ENCODE measurements at places on chromosomes 11 and 22.

DNA sequence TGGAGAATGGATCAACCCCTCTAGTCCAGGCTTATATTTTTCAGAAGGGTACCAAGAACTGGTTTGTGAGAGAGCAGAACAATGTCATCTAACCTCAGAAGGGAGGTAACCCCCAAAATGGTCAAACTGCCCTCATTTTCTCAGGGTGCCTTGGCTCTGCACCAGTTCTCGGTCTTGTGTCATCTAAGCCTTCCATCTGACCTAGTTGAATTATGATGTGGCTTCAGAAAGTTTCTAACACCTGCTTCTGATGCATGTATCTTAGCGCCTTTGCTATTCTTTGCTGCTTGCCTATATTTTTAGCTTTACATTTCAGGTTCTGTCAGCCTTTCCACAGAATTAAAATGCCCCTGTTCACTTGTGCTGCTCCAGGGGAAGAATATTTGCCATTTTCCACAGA is 91.7 kb upstream of the E2F8 start:
- no peak for DNase-seq

- DNase-seq: no peak
Observed at GRCh38 chr11:131824771-131825170, 454.4 kb downstream of the NTM start.

DNA sequence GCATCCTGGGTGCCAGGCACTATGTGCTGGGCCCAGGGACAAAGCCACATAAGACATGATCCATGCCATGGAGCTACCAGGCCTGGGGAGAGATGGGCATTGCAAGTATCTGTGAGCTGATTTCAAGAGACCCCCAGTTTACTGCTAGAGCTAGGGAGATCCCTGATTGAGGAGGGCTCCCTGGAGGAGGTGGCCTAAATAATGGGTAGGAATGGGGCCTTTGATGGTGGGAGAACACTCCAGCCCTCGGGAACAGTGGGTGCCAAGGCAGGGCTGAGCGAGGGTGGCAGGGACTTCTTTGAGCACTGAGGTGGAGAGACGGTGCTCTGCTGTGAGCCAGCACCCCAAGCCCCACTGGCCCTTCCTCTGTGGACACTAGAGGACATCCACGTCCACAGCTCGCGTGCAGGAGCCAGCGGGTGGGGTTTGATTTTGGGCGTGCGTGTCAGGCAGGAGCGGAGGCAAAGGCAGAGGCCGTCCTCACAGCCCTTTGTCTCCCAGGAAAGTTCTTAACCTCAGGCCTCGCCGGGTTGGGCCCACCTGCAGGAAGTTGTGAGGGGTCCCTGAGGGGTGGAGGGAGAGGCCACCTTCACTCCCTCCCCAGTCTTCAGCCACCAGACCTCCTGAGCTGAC is 52.9 kb upstream of the PPARA start:
- no peak for DNase-seq

DNA sequence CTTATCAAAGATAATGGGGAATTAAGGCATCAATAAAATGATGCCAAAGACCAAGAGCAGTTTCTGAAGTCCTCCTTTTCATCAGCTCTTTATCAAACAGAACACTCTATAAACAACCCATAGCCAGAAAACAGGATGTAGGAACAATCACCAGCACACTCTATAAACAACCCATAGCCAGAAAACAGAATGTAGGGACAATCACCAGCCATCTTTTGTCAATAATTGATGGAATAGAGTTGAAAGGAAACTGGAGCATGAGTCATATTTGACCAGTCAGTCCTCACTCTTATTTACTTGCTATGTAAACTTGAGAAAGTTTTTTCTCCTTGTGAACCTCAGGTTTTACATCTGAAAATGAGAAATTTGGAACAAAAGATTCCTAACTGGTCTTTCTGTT is 10.0 kb downstream of the MS4A2 start:
- DNase-seq: no peak

- DNase-seq: no peak
Observed at GRCh38 chr11:9206496-9206895, 58.7 kb downstream of the DENND5A start.

GRCh38 chr11:97158243-97158642 is 768.4 kb downstream of the JRKL start:
- no peak for DNase-seq

GRCh38 chr22:31291481-31292235 is 630 bp downstream of the PIK3IP1 start:
- no peak for DNase-seq

DNA sequence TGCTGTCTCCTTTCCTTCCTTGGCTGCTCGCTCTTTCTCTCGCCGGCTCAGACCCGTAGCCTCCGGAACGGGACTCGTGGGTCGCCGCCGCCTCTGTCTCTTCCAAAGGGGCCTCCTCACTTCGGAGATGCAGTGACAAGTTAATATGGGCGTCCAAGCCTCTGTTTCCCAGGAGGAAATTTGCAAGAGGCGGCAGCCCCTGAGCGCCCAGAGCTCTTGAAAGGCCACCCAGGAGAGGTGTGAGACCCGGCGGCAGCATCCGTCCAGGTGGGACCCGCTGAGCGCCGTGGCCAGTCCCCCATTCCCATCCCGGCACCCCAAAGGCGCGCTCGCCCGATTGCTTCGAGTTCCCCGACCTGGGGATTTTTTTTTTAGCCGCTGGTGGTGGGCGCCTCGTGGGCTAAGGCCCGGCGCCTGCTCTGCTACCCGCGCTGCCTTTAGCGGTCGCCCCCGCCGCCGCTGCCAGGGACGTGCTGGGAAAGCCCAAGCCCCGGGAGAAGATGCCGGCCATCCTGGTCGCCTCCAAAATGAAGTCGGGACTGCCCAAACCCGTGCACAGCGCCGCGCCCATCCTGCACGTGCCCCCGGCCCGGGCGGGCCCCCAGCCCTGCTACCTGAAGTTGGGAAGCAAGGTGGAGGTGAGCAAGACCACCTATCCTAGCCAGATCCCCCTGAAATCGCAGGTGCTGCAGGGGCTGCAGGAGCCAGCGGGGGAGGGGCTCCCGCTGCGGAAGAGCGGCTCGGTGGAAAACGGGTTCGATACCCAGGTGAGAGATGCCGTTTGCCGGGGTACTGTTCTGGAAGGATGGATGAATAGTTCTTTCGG is 772 bp downstream of the NAV2 start:
- DNase-seq: no peak

GRCh38 chr11:80819271-80819670 is 1378.4 kb upstream of the TENM4 start:
- DNase-seq: no peak

- no peak for DNase-seq
Observed at GRCh38 chr11:103317118-103317517, 207.9 kb downstream of the DYNC2H1 start.

DNA sequence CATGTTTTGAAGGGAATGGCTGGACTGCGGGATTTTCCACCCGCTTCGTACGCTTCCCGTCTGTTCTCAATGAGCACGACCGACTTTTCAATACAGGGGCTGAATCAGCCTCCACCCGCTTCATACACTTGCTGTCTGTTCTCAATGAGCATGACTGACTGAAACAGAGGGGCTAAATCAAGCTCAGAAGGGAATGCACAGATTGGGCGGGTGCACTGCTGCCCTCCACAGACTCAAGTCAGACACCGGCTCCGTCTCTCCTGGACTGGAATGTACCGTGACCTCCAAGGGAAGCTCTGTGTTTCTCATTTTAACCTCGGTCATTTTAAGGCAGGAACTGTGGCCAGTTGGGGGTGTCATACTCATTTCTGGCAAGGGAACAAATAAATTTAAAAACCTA is 48.5 kb downstream of the BRD1 start:
- DNase-seq: no peak

GRCh38 chr11:114309517-114309916 is 13.3 kb downstream of the NNMT start:
- DNase-seq: no peak

DNA sequence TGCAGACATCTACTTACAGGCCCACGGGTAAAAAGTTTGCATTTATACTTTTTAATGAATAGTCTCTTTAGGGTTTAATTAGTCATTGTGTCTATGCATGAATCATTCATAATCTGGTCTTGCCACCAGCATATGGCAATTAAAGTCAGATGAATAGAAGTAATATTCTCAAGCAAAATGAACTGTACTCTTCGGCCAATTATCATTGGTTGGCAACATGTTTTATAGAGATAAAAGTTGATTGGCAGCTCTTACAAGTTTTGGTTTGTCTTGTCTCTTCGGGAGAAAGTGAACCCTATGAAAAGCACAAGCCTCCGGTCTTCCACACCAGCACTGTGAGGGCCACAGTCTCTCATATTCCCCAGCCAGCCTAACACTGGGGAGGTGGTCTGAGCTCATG is 97.8 kb downstream of the OSBP2 start:
- DNase-seq: no peak

GRCh38 chr11:101390539-101390938 is 193.3 kb downstream of the TRPC6 start:
- DNase-seq: no peak

- no peak for DNase-seq
Observed at GRCh38 chr11:120780239-120780638, 243.7 kb upstream of the TBCEL start.

GRCh38 chr11:110317516-110317932 is 21.1 kb upstream of the RDX start:
- DNase-seq: no peak

DNA sequence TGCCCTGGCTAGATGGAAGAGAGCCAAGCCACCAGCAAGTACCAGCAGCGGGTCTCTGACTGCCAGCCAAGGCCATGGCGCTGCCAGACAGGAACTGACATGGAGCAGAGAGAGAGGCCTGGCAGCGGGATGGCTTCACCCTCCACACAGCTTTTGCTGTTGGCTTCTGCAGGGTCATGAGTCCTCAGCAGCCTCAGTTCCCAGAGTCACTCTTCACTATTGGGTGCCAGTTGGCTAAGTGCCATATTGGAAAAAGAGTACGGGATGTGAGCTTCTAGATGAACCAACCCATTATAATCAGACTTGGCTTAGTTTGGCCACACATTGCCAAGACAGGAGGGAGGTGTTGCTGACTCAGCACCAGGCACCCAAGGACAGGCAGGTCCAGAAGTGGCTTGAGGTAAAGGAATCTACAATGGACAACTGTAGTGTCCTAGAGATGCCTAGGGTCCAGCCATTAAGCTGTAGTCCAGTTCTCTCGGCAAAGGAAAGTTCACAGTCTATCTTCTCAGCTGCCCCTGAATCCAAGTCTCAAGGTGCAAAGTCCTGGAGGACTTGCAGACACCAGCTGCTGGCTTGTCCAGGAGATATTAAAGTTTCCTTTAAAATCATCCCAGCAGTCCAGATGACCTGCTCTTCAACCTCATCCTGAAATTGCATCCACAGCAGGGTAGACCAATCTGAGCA is 40.7 kb upstream of the POU2AF1 start:
- DNase-seq: no peak

DNA sequence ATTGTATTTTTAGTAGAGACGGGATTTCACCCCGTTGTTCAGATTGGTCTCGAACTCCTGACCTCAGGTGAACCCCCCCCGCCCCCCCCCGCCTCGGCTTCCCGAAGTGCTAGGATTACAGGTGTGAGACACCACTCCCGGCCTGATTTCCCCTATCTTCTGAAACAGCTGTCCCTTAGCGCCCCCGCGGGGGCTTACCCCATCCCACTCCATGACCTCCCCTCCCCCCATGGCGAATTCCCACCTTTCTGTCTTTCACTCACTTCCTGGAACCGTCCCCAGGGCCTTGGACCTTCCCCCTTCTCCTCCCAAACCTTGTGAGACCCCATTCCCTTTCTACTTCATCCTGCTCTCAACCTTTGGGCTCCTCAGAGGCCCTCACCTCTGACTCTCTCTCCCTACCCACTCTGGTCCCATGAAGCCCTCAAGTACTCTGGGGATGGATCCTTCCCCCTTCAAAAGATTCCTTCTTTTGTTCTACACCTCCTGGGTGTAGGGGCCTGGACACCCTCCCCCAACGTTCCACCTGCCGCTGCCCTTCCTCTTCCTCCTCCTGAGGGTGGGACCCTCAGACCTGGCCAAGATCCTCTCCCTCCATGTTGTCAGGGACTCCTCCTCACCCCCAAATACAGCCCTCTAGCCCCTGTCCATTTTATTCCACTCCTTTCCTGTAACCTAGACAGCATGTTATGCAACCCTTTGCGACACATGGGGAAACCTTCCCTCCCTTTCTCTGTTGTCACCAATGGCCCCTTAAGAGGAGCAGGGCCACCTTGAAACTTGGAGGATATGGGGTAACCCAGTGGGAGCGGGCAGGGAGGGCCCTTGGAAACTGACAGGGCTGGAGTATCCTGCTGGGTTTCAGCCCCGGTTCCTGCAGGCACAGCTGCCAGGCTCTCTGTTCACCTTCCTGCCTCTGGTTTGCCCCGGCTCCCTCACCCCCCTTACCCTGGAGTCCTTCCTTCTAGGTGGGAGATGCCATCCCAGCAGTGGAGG is 1.1 kb downstream of the PRDX5 start:
- no peak for DNase-seq

GRCh38 chr11:5624489-5625279 is at the start of gene TRIM34:
TRIM34 (plus strand) TSS chr11:5625001; CDS start chr11:5632332, 7,331 bp downstream.
- DNase-seq: peak; percentile 33

DNA sequence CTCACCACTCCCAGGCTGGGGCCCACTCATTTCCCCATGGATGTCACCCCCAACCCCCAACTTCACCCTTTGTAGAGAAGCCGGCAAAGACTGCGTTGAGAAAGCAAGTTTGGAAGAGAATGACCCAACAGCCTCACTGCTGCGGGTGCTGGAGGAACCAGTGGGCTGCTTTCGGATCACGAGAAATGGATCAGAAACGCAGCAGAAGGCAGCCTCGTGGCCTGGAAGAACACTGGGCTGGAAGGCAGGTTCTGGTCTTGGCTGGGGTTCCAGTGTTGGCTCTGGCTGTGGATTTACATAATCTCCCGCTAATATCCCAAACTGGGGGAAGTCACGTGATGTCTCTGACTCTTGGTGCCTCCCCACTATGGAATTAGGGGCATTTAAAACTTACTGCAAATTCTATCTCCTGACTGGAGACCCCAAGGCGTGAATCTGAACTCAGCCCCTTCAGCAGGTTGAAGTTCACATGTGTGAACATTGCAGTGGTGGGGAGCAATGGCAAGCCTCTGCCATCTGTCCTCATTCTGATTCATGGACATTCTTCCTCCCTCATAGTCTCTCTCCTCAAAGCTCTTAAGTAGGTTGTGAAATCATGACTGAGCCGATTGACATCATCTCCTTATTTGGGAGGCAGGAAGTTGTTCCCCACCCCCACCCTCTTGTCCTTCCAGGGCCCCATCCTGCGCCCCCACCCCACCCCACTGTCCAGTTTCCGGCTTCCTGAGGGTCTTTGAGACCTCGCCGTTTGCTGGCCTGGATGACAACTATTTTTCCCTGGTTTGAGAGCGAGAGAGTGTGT is 37.0 kb upstream of the TIMP3 start:
- peak; percentile 66 for DNase-seq

- DNase-seq: no peak
Observed at GRCh38 chr11:37320921-37321320, 722.9 kb upstream of the RAG2 start.

DNA sequence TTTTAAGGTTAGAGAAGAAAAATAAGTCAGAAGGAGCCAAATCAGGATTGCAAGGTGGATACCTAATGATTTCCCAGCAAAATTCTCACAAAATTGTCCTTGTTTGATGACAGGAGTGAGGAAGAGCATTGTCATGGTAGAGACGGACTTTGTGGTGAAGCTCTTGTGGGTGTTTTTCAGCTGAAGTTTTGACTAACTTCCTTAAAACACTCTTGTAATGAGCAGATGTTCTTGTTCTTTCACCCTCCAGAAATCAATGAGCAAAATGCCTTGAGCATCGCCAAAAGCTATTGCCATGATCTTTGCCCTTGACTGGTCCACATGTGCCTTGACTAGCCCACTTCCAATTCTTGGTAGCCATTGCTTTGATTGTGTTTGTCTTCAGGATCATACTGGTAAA is 20.0 kb downstream of the CALCB start:
- no peak for DNase-seq

GRCh38 chr22:39634530-39635405 is 64.2 kb downstream of the CACNA1I start:
- DNase-seq: no peak

GRCh38 chr11:123111465-123111864 is 49.5 kb upstream of the HSPA8 start:
- DNase-seq: no peak
